Substantia nigra (tissue), 51 donors: ENCODE measurements at places on chromosomes 6 and 20.

DNA sequence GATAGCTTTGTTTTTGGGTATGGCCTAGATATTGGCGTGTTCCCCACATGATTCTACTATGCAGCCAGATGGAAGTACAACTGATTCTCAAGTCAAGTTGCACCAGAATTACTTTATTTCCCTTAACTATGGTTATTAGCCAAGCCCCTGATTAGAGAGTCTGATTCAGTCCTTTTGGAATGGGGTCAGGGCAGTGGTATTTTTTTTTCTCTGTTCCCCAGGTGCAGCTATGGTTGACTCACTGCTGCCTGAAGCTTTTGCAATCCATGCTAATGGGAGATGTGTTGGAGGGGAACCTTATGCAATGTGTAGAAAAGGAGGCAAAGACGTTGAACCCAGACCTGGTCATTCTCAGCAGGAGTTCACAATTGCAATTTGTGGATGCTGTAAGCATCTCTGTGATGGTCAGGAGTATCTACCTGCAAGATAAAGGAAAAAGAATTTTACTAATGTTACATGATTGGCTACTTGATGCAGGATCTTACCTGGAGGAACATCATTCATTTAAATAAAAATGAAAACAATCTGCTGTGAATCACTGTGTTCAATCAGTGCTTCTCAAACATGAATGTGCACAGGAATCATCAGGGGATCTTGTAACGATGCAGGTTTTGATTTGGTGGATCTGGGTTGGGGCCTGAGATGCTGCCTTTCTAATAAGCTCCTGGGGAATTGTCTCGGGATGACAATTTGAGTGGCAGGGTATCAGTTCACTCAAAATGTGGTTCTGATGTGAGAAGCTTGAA, 49.4 kb downstream of the PFDN4 start:
- DNase-seq, result no peak

GRCh38 chr6:111061508-111061907, 25.8 kb upstream of the SLC16A10 start:
- DNase-seq, result no peak

DNA sequence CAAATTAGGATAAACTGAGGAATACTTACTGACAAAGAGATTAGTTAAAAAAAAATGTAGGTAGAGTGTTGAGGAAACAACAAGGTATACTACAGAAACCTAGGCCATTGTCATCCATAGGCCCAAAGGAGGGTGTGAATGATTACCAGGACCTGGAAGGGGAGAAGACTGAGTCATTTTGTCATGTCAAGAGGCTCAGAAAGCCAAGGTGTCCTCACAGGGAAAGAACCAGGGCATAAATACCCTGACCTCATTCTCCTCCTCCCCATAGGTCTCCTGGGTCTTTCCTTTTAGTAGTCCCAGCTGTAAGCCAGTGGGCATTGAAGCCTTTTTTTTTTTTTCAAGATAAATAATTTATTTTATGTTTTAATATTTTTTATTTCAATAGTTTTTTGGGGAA, 582.1 kb upstream of the JAG1 start:
- no peak for DNase-seq

DNA sequence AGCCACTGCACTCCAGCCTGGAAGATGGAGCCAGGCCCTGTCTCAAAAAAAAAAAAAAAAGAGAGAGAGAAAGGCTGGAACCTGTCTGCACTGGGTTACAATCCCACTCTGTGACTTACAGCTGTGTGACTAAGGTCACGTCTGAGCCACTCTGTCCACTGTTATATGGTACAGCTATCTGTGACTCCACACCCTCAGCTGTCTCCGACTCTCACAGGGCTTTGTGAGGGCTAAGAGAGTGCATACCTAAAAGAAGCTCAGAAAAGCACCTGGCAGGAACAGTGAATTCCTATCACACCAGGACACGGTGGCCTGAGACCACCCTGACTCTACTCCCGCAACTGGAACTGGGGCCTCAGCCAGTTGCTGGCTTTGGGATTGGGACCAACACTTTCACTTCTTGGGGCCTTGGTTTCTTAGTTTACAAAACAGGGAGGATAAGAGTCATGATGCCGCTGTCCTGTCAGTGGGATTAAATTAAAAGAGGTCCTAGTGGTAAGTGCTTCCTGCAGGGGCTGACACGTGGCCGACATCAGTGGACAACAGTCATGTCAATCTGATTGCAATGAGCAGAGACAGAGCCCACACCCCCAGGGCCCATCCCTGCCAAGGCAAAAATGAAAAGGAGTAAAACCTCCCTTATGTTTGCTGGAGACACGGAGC, 5.7 kb upstream of the CD93 start:
- no peak for DNase-seq

DNA sequence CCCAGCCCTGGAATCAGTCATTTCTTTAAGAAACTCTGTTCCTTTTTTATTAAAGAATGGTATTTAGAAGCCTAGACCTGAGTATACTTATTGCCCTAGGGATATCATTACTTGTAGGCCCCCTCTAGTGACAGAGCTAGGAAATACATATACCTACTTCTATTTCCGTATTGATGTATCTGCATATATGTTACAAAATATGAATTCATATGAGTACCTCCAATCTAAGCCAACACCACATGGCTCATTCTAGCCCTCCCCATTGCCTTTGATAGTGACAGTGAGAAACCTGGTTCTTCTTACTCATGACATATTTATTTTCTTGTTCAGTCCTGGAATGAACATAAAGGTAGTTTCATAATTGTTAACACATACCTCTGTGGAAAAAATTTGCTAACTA, 137.2 kb downstream of the FARS2 start:
- DNase-seq, result no peak

DNA sequence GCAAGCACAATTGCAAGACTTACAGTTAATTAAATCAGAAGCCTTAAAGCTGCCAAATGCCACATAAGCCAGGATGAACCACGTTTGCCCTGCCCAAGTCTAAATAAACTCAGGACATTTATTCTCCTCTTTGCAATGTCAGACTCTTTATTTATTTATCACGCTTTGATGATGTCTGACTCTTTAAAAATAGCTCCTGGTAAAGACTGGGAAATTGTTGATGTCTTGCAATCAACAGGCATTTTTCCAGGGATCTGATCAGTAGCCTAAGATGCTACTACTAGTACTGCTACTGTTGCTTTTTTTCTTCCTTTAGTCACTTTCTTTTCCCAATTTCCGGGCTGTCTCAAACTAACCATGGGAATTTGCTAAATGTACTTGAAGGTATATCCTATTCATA, 365.8 kb upstream of the MARCKS start:
- no peak for DNase-seq

- no peak for DNase-seq
Observed at GRCh38 chr6:137492289-137493217, 1.6 kb downstream of the OLIG3 start.

- no peak for DNase-seq
Observed at GRCh38 chr6:9224539-9224938, 789.2 kb upstream of the SLC35B3 start.

DNA sequence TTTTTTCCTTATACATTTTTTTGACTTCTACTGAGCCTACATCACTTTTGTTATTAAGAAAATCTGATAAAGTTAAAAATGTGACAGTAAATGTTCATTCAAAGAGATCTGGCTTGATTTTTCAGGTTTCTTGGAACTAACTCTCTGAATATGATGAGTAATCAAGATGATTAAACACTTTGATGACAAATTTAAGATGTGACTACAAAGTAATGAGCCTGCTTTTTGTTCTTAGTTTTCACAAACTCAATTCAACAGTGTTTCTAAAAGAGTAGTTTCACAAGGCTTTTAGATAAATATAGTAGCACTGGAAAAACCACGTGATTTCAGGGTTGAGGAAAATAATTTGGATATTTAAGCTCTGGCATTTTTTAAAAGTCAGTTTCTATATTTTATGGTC, 37.9 kb upstream of the HDDC2 start:
- DNase-seq, result no peak

GRCh38 chr20:19260412-19261090, 48.1 kb downstream of the SLC24A3 start:
- no peak for DNase-seq

GRCh38 chr20:20772497-20773085, 60.1 kb upstream of the RALGAPA2 start:
- no peak for DNase-seq

DNA sequence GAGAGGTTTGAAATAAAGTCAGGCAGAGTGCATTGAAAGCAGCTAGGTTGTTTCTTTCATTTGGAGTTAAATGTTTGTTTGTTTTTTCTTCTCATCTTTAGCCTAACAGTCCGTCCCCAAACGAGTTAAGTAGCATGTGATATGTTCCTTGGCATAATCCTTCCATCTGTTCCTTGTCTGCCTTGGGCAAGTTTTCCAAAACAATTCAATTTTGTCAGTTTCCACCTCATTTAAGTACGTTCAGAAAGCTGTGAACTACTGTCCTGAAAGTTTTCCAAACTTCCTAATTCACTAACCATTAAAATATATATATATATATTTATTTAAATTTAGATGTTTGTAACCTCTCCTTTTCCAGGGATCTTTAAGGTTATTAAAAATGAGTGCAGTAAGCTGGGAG, 61.8 kb upstream of the HDAC2 start:
- DNase-seq, result no peak

DNA sequence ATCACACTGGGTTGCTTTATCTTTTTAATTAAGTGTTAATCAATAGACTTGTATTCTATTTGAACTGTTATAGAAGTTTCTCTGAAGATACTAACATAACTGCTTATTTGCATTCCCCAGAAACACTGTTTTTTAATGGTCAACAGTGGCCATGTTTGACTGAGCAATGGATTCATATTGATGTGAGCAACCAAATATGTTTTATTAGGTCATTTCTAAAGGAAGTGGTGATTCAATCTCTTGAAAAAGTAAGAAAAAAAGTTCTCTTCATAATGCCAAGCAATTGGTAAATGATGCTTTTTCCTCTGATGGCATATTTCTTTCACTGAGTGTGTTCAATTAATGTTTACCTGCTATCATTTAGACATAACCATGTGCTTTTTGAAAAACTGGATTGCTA, 593.0 kb upstream of the CITED2 start:
- no peak for DNase-seq

DNA sequence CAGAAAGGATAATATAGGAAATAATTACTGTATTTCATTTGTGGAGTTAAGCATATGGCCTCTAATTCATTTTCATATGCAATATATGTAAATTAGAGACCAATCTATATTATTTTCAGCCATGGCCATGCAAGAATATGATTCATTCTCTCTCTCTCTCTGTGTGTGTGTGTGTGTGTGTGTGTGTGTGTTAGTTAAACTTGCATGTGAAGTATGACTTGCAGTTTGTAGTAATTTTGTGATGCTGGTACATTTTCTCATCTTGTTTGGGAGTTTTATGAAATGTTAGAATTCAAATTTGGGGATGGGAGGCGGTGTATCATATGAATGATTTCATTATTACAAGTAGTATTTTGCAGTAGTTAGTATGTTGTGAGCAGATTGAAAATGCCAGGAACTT, 74.8 kb downstream of the JARID2 start:
- DNase-seq, result no peak

DNA sequence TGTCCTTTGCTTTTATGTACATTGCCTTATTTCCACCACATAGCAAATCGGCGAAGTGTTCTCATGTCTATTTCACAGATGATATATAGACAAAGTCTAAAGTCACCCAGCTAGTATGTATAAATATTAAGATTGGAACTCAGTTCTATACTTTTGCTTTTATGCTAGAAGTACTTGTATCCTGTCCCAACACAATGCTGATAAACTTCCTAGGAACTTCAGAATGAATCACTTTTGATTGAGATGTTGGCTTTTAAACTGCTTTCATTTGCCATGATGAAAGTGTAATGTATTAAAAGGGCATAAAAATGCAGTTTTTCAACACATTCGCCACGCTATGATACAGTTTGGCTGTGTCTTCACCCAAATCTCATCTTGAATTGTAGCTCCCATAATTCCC, 50.8 kb downstream of the GCLC start:
- no peak for DNase-seq
